NCI-H2227 treated with DMSO at 0.1 percent for 48 hours (cell line): ENCODE measurements at places on chromosomes 4 and X.

DNA sequence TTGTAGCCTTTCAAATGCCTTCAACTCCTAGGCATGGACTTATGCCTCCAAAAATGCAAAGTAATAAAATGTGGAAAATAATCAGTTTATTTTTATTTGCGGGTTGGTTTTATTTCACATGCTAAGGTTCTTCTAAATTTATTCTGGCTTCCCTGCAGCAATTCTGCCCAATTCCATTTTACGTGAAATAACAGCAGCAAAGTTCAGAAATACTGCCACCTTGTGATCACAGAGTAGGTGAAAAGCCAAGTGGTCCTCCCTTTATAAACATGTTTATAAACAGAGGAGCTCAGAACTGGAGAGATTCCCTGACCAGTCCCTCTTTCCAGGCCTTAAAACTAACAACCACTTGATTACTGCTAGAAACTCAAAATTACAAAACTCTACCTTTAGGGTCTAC is 14.7 kb upstream of the DCHS2 start:
- DNase-seq: peak; percentile 31

DNA sequence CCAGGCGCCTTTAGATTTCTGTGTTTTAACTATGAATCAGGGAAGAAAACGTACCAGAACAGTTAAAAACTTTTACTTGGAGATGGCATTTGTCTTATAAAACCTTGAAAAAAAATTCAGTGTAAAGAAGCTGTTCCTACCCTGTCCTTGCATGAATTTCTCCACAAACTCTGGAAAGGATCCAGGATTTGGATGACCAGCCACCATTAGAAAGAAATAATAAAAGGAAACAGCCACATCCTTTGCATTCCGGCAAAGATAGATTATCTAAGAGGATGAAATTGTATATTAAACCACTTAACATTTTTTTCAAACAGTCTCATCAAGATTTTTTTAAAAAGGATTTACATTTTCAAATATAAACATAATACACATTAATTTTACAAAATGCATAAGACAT is 10.6 kb downstream of the SULT1E1 start:
- DNase-seq: no peak

DNA sequence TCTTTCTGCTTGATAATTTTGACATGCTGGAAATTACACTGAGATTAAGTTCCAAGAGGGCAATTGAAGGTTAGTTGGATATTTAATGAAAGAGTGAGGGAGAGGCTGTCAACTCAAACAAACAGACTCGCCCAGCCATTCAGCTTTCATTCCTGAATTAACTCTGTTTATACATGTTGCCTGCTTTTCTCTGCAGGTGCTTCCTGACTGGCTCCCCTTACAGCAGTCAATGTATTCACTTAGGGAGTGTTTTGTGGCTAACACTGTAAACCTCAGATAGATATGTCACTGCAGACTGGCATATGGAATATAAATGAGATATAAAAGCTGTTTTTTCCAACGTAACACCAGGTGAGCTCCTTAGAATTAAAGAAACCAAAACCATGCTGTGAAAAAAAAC is 28.7 kb downstream of the TMPRSS11A start:
- DNase-seq: no peak

DNA sequence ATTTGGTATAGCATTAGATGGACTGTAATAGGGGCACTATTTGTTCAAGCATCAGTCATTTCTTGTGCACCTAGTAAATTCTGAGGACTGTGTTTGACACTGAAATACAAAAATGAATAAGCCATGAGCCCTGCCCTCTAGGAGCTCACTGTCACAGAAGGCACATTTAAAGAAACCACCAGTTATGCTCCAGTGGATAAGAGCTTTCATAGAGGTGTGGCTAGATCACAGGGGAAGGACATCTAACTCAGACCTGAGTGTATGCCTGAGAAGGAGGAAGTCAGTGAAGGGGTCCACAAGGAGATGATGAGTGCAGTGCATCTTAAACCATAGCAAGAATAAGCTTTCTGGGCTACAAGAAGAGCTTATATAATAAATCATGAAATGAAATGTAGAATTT is 40.1 kb downstream of the BTC start:
- no peak for DNase-seq

- DNase-seq: no peak
Measured at GRCh38 chr4:1752284-1753041, 31.1 kb downstream of the TACC3 start.

DNA sequence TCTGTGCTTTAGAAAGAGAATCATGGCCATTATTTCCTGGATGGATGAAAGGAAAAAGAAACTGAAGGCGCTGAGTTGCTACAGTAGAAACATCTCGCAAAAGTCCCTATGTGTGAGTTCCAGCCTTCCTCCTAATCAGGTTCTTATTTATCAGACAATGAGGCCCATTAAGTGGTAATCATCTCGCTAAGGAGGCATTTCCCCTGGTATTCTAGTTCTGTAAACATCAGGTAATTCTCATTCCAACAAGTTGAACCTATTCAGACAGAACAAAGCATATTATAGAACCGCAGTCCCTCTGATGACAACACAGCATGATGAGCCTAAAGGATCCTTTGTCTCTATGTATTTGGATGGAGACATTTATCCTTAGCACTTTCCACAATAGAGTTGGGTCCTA is 205.7 kb upstream of the MAOA start:
- no peak for DNase-seq

- no peak for DNase-seq
Measured at GRCh38 chr4:72951147-72951546, 118.4 kb downstream of the COX18 start.

DNA sequence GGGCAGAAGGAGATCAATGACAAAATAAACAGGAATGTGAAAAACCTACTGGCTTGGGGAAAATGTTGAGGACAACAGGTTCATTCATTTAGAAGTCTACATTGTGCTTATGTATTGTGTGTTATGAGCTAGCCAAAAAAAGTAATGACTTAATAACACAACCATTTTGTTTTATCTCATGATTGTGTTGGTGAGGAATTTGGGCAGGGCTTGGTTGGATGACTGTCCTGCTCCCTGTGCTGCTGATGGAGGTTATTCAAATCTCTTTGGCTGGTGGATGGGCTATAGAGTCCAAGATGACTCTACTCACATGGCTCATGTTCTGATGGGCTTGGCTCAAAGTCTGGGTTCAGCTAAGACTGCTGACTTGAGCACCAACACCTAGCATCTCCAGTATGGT is 116.3 kb downstream of the HS3ST1 start:
- DNase-seq: no peak

DNA sequence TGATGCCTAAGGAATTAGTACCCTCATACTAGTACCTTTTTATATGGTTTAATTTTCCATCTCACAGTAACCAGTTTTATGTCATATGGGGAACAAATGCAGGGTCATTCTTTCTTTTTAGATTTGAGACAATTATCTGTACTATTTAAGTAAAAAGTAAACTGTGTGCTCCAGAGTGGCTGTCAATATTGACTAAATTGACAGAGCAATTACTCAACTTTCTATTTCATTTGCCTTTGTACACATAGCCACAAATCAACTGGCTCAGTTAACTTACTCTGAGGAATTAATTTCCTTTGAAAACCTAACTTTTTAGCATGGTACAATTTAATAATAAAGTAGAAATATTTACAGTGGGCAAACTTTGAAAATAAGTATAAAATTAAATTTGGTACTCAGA is 28.5 kb upstream of the TEX13C start:
- DNase-seq: no peak

- no peak for DNase-seq
Measured at GRCh38 chr4:179392787-179393186, 1950.5 kb upstream of the AGA start.

- no peak for DNase-seq
Measured at GRCh38 chr4:146793727-146794126, 151.9 kb downstream of the TTC29 start.

DNA sequence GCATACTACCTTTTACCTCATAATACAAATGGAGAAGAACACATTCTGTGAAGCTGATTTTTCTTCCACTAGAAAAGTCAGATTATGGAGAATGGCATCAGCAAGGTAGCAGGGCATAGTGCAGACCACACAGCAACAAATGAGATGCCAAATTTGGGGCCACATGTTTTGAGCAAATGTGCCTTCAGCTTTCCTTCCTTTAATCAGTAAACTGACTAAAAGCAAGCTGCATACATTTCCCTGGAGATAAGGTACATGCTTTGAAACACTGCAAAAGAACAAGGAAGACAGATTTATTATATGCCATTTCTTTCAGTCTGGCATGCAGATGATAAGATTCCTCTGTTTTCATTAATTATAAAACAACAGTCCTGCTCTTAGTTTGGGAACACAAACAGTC is 67.1 kb upstream of the GUCY1A1 start:
- DNase-seq: no peak

DNA sequence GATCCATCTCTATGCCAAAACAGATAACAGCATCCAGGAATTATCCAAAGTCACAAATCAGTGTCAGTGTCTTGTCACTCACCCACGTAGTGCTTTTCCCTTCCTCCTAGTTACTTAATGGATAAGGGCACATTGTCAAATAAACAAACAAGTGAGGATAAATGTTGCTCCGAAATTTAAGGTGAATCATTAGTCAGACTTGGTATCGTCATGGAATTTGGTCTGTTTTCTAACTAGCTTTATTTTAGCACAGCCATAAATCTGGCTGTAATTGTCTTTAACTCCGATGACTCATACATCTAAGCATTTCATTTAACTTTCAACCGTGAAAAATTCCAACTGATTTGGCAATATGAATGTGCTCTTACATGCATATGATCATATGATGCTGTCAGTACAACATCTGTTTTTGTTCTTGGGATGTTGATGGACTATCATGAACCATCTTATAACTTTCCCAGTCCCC is 83.3 kb downstream of the SNCA start:
- no peak for DNase-seq

DNA sequence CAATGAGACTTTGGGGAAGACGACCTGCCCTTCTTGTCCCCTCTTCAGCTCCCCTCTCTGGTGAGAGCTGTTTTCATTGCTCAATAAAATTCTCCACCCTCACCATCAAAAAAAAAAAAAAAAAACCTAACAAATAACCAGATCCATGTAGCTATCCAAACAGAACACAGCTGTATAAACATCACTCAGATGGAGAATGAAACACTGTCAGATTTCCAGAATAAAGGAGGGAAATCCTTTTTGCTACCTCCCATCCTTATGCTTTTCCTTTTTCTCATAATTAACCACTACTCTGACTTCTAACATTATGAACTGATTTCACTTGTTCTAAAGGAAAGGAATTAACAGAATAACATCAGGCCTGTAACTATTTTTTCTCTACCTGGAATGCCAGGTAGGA is 155.6 kb downstream of the PPP4R3C start:
- no peak for DNase-seq

GRCh38 chrX:729583-730409 is 99.2 kb downstream of the SHOX start:
- DNase-seq: no peak

DNA sequence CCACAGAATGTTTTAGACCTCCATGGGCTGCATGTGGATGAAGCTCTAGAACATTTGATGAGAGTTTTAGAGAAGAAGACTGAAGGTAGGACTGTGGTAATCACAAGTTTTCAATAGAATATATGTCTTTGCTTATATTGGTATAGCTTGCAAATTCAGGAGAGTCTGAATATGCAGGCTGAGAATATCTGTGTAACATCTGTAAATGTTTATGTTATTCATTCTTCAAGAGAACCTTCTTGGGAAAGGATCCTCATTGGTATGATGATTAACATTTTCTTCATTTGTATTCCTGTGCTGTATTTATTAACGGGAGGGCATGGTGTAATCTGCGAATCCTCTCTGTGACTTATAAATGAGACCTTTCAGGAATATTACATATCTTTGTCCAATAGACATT is 52.1 kb upstream of the RHOH start:
- DNase-seq: no peak
